ENCODE measurements at places on chromosomes 11 and 22.
A peak's percentile ranks its signal among the peaks of the same experiment; 100 is the strongest.

- peak; percentile 49 for DNase-seq
Measured at GRCh38 chr11:80155412-80156017, 714.7 kb upstream of the TENM4 start.

GRCh38 chr11:9530901-9531625 is 42.4 kb upstream of the WEE1 start:
- no peak for DNase-seq

- DNase-seq, result no peak
Measured at GRCh38 chr11:67493548-67494370, 10.9 kb downstream of the AIP start.

DNA sequence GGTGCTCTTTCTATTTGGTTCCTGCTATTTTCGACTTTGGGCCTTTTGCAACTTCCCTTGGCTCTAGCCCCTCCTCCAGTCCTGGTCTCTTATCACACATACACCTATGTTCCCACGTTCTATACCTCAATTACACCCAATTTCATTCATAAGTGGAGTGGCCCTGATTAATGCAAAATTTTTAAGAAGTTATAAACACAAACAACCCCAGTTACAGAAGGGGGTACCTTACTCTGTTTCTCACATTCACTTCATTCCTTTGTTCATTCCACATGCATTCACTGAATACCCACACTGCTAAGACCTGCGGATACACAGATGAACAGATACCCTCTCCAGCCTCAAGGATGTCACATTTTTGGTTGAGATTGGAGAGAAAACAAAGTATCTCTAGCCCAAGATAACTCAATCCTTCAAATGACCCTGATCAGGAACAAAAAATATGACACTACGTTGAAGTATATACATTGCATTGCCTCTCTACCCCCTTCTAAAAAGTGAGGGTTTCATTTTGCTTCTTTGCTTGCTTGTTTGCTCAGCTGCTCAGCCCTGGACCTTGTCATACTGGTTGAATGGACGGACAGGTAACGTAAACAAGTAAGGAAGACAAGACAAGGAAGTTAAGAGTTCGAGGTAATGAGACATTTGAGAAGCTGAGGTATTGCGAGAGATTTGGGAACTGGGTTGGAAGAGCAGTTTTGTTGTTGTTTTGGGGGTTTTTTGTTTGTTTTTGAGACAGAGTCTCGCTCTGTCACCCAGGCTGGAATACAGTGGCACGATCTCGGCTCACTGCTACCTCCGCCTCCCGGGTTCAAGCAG is 3.6 kb upstream of the VPS37C start:
- DNase-seq, result no peak

DNA sequence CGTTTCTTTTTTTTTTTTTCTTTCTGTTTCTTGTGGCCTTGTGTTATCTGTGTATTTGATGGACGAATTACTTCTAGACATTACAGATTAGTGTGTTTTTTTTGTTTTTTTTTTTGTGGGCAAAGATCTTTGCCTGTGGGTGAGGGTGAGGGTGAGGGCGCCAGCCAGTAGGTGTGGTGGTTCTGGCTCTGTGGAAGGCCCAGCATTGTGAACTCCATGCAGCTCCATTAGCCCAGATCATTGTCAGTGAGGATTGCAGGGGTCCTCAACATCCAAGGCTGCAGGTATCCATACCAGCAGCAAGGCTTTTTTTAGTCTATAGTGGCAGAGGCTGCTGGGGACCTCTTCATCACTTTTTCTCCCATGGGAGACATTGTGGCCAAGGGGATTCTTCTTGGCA is 13.7 kb downstream of the BIRC2 start:
- no peak for DNase-seq

DNA sequence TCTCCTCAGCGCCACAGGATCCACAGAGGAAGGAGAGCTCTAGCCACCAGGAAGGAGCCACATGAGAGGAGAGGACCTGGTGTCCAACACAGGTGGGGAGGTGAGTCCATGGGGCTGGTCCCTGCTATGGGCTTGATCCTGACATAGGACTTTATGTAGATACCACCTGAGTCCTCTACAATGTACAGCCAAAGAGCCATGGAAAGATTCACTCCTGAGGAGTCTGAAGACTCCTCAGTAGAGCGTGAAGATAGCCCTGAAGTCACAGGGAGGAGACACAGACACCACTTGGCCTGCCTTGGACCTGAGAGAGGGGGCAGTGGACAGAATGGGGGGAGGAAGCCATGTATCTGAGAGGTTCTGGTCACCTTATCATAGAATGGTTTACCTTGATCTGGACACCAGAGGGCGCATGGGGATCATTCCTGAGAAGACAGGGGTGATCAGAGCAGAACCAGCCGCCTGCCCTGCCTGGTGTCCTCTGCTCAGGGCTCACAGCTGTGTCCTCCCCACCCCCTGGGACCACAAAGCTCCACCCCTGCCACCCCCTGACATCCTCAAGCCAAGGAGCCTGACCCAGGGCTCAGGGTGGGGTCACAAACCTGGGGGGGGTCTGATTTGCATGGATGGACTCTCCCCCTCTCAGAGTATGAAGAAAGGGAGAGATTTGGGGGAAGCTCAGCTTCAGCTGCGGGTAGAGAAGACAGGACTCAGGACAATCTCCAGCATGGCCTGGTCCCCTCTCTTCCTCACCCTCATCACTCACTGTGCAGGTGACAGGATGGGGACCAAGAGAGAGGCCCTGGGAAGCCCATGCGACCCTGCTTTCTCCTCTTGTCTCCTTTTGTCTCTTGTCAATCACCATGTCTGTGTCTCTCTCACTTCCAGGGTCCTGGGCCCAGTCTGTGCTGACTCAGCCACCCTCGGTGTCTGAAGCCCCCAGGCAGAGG is 77.0 kb downstream of the ZNF280B start:
- DNase-seq, result peak; percentile 26

DNA sequence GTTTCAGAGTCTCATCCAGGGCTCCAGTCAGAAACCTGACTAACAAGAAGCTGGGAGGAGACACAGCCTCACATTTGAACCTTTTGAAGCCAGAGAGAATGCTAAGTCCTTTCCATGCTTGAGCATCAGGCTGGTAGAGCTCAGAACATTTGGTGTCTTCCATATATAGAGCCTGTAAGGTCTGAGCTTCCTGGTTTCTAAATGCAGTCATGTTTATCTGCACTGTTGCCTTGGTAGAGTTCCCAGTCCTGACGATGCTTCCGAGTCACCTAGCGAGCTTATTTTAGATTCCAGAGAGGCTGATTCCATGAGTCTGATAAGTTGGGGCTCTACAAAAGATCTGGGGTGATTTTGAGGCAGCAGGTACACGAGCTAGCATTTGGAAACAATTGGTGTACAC is 68.4 kb upstream of the SORL1 start:
- DNase-seq, result no peak

- no peak for DNase-seq
Measured at GRCh38 chr11:64844330-64845128, at the start of gene CDC42BPG. TSS of gene CDC42BPG (minus strand) at chr11:64844653. CDS start at chr11:64844569, 84 bp downstream.

GRCh38 chr11:27698872-27699241 is 1.4 kb downstream of the BDNF start:
- peak; percentile 85 for DNase-seq
